ENCODE measurements at places on chromosomes 6 and 20.

DNA sequence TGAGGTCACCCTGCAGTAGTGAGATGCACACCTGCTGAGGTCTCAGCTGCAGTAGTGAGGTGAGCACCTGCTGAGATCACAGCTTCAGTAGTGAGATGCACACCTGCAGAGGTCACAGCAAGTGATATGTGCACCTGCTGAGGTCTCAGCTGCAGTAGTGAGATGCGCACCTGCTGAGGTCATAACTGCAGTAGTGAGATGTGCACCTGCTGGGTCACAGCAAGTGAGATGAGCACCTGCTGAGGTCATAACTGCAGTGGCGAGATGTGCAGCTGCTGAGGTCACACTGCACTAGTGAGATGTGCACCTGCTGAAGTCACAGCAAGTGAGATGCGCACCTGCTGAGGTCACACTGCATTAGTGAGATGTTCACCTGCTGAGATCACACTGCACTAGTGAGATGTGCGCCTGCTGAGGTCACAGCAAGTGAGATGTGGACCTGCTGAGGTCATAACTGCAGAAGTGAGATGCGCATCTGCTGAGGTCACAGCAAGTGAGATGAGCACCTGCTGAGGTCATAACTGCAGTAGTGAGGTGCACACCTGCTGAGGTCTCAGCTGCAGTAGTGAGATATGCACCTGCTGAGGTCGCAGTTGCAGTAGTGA is 20.8 kb downstream of the ZDHHC14 start:
- no peak for DNase-seq

DNA sequence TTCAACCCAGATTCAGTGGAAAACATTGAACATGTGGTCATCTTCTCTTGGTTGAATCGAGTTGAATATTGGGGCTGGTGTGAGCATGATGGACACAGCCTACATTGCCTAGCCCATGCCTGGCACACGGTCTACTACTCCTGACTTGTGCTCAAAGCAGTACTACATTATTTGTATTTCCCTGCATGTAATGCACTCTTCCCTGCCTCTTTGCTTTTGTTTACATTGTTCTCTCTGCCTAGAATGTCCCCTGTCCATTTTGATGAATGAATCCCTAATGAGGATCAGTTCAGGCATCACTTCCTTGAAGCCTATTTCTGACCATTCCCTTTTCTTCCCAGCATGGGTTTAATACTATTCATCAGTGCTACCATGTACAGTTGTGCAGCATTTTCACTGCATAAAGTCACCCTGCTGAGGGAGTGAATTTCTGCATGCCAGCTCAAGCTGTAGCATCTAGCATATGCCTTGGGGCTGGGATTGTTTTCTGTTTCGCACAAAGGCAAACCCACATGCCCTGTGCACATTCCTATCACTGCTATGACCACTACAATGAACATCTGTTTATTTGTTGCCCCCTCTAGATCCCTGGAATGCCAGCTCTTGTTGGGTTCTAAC is 75.3 kb upstream of the CCN6 start:
- no peak for DNase-seq

GRCh38 chr20:35648836-35649235 is 15.9 kb downstream of the CPNE1 start:
- no peak for DNase-seq

DNA sequence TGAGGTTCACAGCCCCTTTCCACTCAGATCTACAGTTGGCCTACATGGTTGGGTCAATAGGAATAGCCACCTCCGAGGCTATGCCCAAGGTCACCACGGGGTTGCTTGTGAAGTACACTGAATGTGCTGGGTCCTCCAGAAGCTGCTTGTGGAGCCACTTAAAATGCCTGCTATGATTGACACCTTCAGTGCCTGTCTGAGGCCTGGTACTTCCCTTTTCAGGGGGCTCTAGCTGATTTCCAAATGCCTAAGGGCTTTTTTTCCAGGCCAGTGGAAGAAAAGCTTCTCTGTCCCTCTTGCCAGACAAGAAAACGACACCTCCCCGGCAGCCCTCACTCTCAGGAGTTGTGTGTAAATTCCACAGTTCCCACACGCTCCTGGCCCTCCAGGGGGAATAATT is 6.3 kb upstream of the NXT1 start:
- DNase-seq: no peak

DNA sequence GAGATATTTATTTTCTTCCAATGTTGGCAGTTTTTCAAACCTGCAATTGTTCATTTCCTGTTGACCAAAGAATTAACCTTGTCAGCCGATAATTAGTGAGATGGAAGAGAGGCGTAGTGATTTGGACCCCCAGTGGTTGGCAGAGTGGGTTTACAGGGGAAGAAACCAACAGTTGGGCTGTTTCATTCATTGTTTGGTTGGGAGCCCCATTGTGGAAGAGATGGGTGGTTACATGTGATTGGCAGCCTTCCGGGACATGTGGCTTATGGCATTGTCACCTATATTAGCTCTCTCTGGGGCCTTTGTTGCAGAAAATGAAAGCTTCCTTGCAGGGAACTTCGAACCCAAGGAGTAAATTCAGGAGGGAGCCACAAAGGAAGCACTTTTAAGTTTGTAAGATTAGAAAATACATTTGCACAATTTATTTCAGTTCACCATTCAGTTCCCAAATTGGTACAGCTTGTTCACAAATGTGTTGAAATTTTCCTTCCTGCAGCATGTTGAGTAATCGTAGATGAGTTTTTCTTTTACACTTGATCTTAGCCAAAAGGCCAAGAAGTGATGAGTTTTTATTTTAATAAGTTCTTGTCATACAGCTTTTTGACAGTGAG is 50.3 kb upstream of the CDKAL1 start:
- no peak for DNase-seq

DNA sequence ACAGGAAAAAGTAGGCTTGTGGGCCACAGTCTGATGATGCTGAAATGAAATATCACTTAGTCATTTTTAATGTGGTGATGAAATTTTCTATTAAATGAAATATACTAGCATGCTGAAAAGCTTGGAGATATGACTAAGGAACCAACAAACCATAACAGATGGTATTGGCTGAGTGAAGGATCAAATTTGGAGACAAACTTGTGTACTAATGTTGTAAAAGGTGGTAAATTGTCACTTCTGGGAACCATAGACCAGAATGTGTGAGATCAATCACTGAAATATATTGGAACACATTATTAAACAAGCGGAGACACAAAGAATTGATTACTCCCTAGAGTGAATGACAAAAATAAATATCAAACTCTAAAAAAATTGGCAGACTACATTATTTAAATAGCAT is 232.4 kb downstream of the DOK5 start:
- DNase-seq: no peak

- DNase-seq: no peak
Measured at GRCh38 chr6:130140084-130140483, 82.7 kb downstream of the SAMD3 start.

DNA sequence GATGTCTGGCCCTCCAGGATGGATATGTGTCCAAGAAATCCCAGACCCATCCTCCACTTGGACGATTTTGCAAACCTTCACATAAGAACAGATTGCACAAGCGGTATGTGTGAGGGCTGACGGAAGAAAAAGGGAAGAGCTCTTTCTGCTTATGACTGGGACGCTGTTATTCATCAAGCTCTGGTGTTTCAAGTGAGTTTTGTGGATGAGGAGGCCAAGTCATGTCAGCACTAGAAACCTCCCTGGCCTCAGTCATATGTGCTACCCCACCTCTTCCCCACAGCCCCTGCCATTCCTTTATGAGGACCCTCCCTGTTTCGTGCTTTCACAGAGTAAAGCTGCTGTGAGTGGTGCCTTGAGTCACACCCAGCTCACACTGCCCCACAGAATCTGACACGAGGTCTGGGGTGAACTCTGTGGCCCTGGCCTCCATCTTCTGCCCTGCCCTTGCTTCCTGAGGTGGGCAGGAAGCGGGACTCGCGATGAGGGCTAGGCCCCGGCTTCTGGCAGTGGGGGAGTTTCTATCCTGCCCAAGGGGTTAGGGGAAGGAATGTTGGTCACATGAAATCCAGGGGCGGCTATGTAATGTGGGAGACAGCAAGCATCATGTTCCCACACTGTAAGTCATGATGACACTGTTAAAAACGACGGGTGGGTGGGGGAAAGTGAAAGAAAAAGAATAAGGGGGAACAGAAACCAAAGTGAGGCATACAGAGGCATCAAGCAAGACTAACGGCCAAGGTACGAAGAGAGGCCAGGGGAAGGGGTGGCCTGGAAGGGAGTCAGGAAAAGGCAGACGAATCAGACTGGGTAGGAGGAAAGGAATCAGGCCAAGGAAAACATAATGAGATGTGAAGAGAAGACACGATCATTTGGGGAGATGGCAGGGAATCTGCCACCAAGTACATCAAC is 78.1 kb downstream of the PRDM1 start:
- DNase-seq: peak; percentile 87

DNA sequence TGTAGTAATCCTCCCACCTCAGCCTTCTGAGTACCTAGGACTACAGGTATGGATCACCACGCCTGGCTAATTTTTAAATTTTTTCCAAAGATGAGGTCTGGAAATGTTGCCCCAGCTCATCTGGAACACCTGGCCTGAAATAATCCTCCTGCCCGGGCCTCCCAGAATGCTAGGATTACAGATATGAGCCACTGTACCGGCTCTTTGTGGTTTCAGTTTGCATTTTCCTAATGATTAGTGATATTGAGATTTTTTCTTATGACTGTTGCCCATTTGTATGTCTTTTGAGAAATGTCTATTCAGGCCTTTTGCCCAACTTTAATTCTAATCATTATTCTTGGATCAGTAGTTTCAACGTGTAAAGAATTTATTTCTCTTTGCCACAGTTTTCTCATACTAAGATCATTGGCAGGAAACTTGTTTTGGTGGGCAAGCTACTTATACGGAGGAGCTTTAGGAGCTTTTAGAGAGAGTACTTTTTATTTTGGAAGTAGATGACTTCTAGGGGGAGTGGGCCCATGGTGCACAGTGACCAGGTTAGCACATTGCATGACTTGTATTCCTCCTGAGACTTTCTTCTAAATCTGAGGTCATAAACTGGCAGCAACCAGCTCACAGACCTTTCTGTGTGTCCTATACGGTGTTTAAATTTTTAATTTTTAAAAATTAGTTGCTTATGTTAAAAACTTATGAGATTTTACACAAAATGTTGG is 62.3 kb downstream of the STK4 start:
- DNase-seq: no peak

DNA sequence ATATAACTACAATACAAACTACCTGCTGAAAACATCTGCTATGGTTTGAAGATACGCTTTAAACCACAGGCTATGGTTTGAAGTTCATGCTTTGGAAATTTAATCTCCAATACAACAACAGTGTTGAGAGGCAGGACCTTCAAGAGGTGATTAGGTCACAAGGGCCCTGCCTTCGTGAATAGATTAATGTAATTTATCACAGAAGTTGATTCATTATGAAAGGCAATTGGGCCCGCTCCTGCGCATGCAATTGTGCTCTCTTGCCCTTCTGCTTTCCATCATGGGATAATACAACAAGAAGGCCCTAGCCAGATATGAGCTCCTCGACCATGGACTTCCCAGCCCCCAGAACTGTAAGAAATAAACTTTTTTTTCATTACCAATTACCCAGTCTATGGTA is 21.2 kb downstream of the REPS1 start:
- DNase-seq: no peak

GRCh38 chr6:24919056-24919892 is 16.5 kb downstream of the RIPOR2 start:
- no peak for DNase-seq

DNA sequence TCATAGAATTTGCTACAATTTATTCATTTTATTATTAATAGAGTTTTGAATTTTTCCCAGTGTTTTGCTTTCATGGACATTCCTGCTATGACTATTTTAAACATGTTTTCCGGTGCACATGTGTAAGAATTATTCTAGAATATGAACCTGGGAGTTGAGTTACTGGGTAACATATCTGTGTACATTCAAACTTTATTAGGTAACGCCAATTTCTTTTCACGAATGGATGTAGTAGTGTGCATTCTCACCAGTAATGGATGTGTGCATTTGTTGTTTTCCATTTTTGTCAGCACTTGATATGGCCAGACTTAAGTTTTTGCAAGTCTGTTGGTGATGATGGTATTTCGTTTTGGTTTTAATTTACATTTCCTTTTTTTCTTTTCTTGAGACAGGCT is 118.8 kb downstream of the CDKAL1 start:
- DNase-seq: no peak

GRCh38 chr6:16739329-16739801 is 21.9 kb downstream of the ATXN1 start:
- DNase-seq: no peak

DNA sequence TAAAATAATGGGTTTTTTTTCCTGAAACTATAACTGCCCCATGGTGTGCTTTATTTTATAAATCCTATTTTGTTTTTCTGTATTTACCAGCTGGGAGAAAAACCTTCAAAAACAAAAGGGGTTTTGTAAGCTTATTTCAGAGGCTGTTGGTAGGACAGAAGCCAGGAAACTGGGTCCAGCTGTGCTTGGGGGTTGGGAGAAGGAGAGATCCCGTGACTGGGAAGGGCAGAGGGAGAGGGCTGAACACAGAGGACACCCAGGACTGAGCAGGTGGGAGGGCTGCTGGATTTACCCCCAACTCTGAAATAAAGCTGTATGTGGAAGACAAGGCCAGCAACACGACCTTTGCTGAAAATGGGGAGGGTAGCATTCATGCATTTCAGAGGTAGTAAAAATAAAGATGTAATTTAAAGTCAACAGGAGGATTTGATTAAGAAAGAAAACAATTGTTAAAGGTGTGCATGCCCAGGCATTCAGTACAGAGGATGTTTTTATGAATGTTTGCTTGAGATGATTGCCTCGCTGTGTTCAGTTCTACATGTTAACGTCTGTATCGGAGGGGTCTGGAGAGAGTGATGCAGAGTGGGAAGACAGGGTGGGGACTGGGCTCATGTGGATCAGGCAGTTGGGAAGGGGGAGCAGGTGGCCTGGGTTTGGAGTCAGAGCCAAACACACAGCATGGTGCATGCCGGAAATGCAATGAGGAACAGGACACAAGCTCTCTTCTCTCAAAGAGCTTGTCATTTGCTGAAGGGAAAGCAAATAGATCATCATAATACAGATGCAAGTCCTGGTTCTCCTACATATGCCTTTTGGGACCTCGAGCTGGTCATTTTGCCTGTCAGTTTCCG is 21.4 kb downstream of the ARFGEF3 start:
- DNase-seq: no peak

DNA sequence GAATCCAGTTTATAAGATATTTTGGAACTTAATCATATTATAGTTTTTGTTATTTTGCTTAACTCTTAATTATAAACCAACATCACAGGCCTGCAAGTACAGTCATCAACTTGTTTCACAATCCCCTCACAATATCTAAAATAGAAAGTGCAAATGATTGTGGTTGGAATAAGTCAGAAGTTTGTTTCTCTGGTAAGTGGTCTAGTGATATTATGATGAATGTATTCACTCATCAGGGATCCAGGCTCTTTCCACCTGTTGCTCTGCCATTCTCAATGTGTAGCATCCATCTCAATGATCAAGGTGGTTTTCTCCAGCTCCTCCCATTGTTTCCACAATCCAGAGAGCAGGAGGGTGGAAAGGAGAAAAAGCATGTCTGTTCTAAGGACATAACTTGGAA is 54.2 kb downstream of the OPN5 start:
- DNase-seq: no peak

- no peak for DNase-seq
Measured at GRCh38 chr20:47489448-47489872, 12.2 kb upstream of the NCOA3 start.

DNA sequence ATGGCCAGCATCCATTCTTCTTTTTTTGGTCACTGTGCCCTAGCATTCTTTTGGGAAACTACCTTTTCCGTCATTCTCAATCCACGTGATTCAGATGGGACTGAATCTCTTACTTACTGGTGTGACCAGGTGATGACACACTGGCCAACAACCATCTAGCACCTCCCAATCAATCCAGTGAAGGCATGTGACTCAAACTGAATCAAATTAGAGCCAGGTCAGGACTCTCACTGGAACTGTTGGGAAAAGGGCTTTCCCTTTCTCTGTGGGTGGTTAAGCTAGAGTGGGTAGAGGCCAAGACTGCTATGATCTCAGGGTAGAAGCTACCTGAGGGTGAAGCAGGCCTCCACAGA is 36.2 kb upstream of the ZMYND8 start:
- no peak for DNase-seq

All from GM12878 (cell line).